ENCODE measurements at places on chromosomes 3 and 15. TPM values are rescaled to one million over a fixed set of nuclear protein-coding genes. Genes with fewer than 3 reads are reported as not detected.

DNA sequence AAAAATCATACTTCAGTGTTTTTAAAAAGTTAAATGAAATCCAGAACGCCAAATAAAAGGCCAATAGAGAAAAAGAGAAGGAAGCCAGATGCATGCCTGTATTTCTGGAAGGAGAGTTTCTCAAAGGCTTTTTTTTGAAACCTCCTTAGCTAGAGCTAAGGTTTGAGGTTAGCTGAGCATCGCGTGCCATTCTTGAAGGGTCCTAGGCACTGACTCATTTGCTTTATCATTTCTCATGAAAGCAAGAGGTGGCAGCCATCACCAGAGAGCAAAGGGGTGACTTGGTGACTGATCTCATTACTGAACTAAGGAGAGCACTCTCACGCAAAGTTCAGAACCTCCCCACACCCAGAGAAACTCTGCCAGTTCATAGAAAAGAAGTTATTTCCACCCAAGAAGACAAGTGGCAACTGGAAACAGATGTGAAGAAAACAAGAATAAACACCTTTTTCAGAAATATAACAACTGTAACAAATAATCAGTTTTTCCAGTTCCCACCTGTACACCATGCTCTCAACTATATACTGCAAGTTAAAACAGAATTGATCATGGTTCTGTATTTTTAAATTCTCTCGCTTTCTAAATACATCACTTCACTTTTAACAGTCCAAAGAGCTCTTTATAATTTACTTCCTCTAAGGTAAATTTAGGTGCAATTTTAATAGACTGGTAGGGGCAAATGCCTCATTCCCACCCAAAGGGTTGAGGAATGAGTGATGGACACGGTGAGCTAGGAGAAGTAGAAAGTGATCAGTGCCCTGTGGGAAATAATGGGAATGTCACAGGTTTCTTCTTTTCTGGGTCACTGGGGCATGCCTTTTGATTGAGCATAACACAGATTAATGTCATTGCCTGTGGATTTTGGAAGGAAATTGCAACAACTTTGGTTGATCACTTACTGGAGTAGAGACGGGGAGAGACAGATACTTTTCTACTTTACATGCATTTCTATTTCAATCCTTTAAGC lies 24.7 kb downstream of the GPR15 start:
- no peak for DNase-seq

DNA sequence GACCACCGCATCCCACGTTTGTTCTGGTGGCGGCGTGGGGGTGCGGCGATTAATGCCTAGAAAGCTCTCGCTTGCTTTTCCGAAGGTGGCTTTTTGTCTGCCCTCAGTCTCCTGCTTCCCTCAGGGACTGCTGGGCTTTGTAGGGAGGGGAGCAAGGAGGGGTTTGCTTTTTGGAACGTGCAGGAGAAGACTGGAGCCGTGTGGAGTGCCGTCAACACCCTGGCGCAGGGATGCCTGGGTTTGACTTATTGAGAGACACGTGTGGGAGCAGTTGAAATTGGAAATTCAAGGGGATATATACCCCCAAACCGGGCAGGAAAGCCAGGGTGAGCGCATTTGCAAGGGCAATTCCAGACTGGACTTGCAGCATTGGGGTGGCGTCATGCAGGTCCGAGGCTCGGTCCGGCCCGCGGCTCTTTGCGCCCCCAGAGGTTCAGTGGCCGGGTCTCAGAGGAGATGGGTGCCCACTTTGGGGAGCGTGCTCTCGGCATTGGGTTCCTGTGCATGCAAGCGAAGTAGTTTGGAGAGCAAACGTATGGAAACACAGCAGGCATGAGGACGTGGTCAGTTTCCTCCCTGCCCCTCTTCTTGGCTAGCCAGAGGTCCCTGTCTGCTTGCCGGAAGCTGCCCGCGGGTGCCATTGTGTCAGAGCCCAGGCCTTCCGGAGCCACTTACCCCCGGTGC lies 2.1 kb downstream of the EPHB1 start:
- no peak for DNase-seq

- no peak for DNase-seq
Measured at GRCh38 chr3:13025090-13025489, 48.1 kb downstream of the IQSEC1 start.

DNA sequence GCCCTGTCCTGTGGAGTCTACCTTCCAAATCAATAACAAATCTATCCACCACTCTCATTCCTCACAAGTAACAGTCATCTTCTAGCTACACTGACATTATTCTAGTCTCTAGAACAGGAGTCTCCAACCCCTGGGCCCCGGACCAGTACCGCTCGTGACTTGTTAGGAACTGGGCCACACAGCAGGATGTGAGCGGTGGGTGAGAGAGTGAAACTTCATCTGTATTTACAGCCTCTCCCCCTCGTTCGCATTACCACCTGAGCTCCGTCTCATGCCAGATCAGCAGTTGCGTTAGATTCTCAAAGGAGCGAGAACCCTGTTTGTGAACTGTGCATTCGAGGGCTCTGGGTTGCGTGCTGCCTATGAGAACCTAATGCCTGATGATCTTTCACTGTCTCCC lies 31.9 kb downstream of the ROBO2 start:
- DNase-seq: no peak

DNA sequence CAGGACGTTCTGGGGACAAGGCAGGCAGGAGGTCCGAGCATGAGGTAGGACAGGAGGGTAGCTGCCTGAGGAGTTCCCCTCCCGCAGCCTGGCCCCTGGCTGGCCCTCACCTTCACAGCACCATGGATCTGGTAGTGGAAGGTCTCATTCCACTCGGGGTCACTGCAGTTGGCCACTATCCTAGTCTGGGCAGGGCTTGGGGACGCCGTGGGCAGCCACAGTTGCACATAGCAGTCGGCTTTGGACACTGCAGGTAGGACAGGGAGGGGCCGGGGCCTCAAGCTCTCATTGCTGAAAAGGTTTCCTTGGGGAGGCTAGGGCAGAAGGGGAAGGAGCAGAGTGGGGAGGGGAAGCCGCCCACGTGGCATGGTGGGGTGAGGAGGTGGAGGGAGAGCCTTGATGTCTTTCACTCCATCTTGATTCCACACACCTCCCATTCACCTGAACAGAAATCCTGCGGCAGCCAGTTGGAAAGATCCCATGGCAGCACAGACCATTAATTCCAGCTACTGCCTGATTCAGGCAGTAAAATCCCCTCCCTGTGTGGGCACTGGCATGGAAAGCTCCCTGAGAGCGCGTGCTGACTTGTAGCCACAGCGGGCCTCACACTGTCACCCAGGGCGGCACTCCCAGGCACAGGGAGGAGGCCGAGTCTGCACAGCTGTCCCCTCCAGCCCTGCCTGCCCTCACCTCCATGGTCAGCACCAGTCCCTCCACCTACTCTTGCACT lies 2.1 kb downstream of the PLA2G4F start:
- DNase-seq: no peak

Gene CDHR4
- not detected for total RNA-seq

- no peak for DNase-seq
Measured at GRCh38 chr3:57727106-57727505, 29.0 kb upstream of the SLMAP start.

Gene CYP8B1
- total RNA-seq: not detected

GRCh38 chr3:67524046-67524445 lies 130.4 kb downstream of the SUCLG2 start:
- DNase-seq: no peak

Measured in frontal cortex (tissue), 4 donors.